Myocyte (in vitro differentiated cells): ENCODE measurements at places on chromosomes 6 and 20.
A peak's percentile ranks its signal among the peaks of the same experiment; 100 is the strongest.

GRCh38 chr6:1390133-1390945 is 963 bp downstream of the FOXF2 start:
- DNase-seq: no peak

DNA sequence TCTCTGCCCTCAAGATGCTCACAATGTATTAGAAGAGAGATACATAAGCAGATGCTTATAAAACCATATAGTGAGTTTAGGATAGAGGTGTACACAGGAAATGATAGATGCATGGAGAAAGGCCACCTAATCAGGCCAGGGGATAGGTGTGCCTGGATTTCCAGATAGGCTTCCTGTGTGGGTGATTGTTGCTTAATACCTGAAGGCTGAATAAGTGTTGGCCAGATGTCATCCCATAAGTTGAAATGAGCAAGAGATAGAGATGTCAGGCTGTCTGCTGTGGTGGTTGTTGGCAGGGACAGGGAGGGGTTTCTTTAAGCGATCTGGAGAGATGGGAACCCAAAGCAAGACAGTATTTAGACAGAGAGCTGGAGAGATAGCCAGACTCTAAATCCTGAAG is 109.8 kb upstream of the SGK1 start:
- DNase-seq: no peak

- no peak for DNase-seq
These were observed 19.0 kb upstream of the SLC16A10 start for GRCh38 chr6:111068109-111068865.

DNA sequence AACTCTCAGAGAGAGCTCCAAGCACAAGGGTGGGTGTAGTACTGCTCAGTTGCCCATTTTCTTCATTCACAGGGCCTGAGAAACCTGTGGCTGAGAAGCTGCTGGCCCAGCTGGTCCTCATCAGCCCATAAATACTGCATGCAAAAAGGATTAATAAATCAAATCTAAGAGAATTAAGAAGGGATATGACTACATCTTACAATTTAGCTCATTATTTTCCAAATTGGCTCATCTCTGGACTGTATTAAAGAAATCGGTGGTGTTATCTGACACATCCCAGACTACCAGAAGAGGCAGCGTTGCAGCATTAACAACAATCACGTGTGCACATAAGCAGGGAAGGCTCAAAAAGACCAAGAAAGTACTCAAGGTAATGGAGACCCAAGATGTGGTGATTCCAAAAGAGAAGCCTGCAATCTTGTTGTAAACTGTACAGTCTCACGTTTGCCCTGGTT is 90.7 kb downstream of the CD24 start:
- no peak for DNase-seq

GRCh38 chr20:36008461-36009035 is 40.2 kb downstream of the CNBD2 start:
- no peak for DNase-seq

DNA sequence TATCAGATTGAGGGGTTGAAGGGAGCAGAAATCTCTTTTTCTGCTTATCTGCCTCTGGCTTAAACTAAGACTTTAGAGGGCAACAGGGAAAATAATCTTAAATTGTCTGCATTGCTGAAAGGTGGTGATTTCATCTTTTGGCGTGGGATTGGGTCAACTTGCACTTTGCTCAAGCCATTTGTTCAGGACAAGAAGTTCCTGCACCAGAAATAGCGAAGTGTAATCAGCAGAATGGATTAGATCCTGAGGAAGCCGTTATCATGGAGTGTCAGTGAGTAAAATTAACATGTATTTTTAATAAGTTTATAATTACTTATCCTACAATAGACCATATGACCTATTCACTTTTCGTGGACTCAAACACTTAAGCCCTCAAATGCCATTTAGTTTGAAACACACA is 249.3 kb downstream of the CD83 start:
- no peak for DNase-seq

- peak; percentile 28 for DNase-seq
These were observed 6.6 kb downstream of the PRSS35 start for GRCh38 chr6:83518816-83519480.

DNA sequence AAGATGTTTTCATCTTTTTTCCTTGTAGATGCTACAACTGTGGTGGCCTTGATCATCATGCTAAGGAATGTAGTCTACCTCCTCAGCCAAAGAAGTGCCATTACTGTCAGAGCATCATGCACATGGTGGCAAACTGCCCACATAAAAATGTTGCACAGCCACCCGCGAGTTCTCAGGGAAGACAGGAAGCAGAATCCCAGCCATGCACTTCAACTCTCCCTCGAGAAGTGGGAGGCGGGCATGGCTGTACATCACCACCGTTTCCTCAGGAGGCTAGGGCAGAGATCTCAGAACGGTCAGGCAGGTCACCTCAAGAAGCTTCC is 101.5 kb downstream of the POPDC3 start:
- DNase-seq: no peak

DNA sequence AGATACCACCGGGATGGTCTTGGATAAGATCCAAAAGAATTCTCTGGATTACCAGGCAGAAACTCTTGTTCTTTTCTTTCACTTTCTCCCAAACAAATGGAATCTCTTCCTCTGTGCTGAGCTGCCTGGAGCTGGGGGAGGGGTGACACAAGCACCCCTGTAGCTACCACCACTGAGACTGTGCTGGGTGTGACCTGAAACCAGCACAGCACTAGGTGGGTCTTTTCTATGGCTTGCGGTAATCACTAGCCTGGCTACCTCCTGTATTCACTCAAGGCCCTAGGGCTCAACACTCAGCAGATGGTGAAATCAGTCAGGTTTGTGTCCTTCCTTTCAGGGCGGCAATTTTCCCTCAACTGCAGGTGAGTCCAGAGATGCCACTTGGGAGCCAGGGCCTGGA is 122.4 kb upstream of the CENPW start:
- DNase-seq: no peak
